Thoracic aorta (tissue), 2 donors: ENCODE measurements at places on chromosomes 7 and 10.

- no peak for DNase-seq
These were observed 147.1 kb upstream of the LYZL1 start for GRCh38 chr10:29141761-29142160.

DNA sequence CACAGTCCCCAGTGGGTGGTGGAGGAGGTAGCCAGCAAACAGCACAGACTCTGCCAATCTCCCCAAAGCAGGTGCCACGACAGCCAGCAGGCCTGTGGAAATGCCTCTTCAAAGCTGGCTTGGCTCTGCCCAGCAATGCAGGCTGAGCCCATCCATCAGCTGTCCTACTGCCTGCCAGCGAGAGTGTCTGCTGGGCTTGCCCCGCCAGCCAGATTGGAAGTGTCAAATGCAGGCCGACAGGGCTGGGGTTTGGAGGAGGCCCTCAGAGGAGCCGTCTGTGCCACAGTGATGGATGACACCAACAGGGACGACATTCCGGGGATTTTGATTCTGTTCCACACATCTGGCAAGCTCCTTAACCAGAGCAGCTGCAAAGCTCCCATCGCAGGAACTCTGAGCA is 16.7 kb downstream of the HABP2 start:
- DNase-seq: no peak

GRCh38 chr10:125260260-125260659 is 99.9 kb upstream of the CTBP2 start:
- DNase-seq: no peak

DNA sequence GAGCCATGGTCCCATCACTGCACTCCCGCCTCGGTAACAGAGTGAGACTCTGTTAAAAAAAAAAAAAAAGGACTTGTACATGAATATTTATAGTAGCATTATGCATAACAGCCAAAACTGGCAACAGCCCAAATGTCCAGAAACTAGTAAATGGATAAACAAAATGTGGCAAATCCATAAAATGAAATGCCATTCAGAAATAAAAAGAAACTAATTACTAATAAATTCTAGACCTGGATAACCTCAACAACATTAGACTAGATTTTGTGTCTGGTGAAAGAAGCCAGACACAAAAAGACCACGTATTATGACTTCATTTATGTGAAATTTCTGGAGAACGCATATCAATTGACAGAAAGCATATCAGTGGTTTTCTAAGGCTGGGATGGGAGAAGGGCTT is 74.5 kb downstream of the HPSE2 start:
- DNase-seq: no peak

DNA sequence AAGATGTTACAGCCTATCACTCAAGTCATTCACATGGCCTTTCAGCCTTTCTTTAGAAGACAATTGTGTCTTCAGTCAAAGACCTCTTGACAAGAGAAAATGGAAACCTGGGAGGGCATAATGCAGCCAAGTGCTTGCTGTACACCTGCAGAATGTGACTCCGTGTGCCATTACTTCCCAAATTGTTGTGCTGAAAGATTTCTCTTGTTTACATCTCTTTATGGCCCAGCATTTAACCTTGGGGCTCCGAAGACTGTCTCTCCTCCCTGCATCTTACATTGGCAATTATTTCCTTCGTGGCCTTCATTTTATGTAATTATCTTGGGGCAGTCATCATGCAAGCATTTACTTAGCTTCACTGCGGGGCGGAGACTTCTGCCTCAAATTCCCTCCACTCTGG is 287.0 kb downstream of the TCF7L2 start:
- no peak for DNase-seq

GRCh38 chr7:154843670-154844237 is 159.2 kb downstream of the PAXIP1 start:
- no peak for DNase-seq

GRCh38 chr7:87424075-87424474 is 51.4 kb downstream of the ABCB4 start:
- DNase-seq: no peak

GRCh38 chr10:117721873-117722272 is 179.3 kb downstream of the EMX2 start:
- DNase-seq: no peak

- no peak for DNase-seq
These were observed 50.4 kb upstream of the NFE2L3 start for GRCh38 chr7:26101361-26102151.

- no peak for DNase-seq
These were observed 69.9 kb downstream of the APBB1IP start for GRCh38 chr10:26508016-26508415.

DNA sequence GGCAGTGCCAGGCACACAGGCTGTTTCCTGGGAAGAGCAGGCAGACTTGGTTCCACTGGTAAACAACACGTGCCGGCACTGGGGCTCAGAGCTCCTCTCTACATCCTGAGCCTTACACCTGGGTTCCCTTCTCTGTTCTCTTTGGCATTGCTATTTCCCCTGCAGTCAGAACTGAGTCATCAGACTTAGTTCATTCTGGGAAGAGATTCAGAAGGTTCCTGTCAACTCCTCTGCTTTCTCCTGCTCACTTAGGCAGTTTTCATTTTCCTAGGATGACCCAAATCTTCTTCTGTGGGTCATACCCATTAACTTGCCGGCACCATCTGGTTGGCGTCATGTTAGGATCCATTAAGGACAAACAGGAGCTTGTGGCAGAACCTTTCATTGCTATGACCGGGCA is 33.4 kb upstream of the LRRC18 start:
- no peak for DNase-seq

- DNase-seq: no peak
These were observed 36.9 kb downstream of the MET start for GRCh38 chr7:116708861-116709260.

GRCh38 chr7:105014693-105015389 is 836 bp downstream of the KMT2E start:
- no peak for DNase-seq

GRCh38 chr10:89369156-89370105 is 8.4 kb upstream of the IFIT1B start:
- no peak for DNase-seq

GRCh38 chr7:2873686-2874551 is 29.8 kb upstream of the GNA12 start:
- no peak for DNase-seq

GRCh38 chr7:131061818-131062217 is 265.9 kb upstream of the MKLN1 start:
- DNase-seq: no peak

DNA sequence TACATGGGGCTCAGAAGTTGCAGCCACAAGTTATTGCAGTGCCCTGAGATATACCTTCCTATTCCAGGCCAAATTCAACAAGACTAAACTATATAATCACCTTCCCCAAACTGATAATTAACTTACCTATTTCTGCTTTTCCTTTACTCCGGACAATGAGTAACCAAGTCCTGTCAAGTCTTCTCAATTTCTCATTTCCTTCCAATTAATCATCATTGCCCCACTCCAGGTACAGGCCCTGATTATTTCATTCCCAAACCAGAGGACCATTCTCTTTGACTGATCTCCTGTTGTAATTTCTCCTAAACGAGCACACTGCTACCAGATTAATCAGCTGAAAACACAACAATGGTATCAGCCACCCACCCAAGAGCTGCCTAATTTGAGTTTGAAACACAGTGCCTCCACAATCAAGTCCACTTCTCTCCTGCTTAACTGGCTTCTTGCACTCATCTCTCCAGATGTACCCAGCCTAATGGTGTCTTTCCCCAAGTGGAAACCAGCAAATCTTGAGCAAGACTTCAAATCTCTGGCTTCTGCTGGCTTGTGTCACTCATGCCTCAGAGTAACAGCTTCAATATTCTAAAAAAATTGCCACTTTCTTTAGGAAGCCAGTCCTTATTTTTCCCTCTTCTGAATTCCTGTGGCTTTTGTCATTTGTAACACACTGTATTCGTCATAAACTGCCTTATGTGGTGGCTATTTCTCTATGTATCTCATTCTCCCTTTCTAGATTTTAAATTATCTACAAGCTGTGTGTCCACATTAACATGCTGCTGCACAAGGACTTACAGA is 89.1 kb downstream of the CDK6 start:
- DNase-seq: no peak

DNA sequence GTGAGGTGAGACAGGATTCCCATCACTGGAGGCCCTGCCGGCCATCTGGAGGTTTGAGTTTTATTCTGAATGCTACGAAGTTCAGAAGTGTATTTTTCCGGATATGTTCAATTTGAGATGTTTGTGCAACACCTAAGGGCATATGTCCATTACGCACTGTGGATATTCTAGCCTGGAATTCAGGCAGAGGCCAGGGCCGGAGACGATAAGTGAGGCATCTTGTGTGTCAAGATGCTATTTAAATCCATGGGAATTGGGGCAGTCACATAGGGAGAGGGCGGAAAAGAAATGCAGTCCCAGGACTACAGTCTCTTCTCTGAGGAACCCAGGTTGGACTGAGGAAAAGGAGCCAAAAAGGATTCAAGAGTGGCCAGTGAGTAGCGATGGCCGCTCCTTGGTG is 1.9 kb upstream of the SUV39H2 start:
- DNase-seq: no peak

- DNase-seq: no peak
These were observed 19.2 kb upstream of the SMO start for GRCh38 chr7:129169171-129169671.

DNA sequence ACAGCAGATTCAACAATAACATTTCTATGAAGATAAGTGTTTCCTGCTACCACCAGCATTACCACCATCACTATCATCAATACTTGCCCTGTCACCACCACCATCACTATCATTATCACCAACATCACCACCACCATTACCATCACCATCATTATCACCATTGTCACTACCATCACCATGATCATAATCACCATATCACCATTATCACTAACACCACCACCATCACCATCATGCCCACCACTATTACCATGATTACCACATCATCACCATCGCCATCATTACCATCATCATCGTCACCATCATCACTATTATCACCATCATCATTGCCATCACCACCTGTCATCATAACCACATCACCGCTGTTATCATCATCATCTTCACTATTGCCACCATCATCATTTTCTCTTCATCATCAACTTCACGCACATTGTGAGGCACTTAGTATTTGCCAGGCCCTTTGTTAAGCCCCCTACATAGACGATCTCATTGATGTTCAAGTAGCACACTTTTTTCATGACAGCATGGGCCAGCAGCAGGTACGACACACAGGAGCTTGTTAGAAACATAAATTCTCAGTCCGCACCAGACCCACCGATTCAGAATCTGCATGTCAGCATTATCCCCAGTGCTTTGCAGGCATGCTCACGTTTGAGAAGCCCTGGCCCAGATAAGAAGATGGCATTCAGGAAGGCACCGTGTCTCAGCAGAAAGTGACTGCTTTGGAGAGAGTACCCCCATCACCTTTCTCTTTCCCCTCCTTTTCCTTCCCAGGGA is 161.1 kb downstream of the ADAM12 start:
- DNase-seq: no peak

DNA sequence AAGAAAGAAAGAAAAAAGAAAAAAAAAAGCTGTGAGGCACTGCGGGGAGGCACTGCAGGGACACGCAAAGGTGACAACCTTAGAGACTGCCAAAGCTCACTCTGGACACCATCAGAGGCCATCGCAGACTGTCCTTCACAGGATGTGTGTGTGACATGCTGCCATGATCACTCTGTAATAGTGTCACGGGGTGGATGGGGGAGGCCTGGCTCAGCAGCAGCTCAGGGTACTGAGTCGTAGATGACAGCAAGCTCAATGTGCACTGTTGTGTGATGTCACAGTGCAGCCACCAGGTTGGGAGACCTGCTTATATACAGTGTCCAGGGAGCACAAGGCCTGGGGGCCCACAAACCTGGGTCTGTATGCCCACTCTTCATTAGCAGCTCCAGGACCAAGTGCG is 83.3 kb downstream of the SLIT1 start:
- DNase-seq: no peak

GRCh38 chr10:387909-388660 is 252.8 kb downstream of the ZMYND11 start:
- DNase-seq: no peak

- DNase-seq: no peak
These were observed 127.5 kb downstream of the DNAJB6 start for GRCh38 chr7:157464111-157464970.

GRCh38 chr10:131928248-131929095 is 27.7 kb downstream of the PPP2R2D start:
- DNase-seq: no peak

GRCh38 chr10:47438857-47439474 is 44.9 kb downstream of the ANXA8 start:
- no peak for DNase-seq

GRCh38 chr10:24784923-24785322 is 61.2 kb upstream of the ARHGAP21 start:
- DNase-seq: no peak

- no peak for DNase-seq
These were observed 266.8 kb downstream of the SORCS1 start for GRCh38 chr10:106897719-106898118.

DNA sequence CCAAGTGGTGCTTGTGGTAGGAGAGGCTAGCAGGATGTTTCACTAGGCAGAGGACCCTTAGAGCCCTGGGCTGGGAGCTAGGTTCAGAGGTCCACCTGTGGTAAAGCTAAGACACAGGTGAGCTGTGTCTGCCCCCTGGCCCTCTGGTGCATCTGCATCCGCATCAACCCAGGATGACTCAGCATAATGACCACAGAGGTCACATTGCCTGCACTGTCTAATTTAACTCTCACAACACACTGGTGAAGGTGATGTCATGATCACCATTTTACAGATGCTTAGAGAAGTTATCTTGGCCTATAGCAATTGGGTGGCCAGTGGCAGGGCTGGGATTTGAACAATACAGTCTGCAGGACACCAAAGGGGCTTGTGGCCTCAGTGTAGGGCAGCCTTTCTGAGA is 33.1 kb downstream of the HABP2 start:
- DNase-seq: no peak

- DNase-seq: no peak
These were observed 88.0 kb upstream of the ELMO1 start for GRCh38 chr7:37536706-37537105.

DNA sequence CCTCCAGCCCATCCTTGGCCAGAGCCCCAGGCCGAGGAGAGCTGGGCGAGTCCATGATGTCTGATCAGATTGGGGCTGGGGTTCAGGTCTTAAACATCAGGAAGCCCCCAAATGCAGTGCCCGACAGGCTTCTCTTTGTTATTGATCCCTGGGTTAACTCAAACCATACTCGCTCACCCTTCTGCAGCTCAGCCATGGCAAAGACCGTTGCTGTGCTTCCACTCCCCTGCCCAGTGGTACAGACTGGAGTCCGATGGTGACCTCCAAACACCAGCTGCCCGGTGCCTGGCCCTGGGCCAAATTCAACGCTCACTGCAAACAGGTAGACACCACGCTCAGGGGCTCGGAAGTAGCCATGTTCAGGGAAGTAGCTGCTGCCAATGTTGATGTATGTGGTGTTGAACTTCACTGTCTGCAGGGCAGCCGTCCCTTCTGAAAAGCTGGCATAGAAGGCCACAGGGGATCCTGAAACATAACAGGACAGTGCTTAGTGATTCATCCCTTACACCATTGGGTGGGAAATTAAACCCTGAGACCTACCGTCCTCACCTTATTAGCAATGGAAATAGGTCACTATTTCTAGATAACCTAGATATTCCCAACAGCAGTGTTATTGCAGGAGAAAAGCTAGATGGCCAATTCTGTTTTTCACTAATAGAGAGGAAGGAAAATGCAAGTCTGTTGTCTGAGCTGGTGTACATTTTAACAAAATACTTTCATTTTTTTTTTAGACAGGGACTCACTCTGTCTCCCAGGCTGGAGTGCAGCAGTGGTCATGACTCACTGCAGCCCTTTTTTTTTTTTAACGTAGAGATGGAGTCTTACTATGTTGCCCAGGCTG is 20.5 kb downstream of the MMRN2 start:
- DNase-seq: no peak
